Activated CD4-positive, CD25-positive, alpha-beta regulatory T cell (primary cell): ENCODE measurements at places on chromosomes 16 and 17.

DNA sequence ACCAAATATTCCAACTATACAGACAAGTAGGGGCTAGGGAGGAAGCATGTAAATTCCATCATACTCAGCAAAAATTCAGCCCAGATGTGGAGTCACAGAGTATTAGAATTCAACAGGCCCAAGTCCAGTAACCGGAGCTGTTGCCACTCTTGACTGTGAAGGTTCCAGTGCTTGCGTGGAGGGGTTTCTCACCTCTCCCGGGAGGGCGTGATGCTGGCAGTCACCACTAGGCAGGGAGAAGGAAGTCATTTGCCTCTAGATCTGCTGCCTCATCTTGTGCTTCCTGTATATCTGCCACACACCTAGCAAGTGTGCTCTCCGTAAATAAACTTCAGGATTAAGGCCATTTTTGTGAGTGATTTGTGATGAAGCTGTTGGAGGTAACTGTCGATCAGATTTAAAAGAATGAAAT lies 1.0 kb upstream of the CKLF start:
- peak; percentile 11 for DNase-seq

- no peak for DNase-seq
Measured at GRCh38 chr16:80948886-80949493, 57.7 kb downstream of the CMC2 start.

DNA sequence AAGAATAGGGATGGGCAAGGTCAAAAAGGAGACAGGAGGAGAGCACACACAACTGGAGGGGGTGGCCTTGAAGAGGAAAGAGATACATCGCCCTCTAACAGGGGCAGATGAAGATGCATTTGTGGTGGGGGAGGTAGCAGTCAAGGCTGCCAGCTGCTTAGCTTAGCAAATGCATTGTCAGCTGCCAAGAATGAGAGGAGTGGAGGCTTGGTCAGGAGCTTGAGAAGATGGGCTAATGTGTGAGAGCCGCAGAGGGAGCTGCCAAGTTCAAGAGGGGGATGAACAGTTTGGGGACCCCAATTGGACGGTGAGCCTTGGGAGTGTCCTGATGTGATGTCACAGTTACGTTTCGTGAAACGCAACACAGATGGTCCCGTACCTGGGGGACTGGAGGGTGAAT lies 28.9 kb upstream of the GNA13 start:
- no peak for DNase-seq

- no peak for DNase-seq
Measured at GRCh38 chr17:81376946-81377714, 18.1 kb upstream of the BAHCC1 start.
